ENCODE measurements at places on chromosomes 5 and 9. TPM values are rescaled to one million over a fixed set of nuclear protein-coding genes. Genes with fewer than 3 reads are reported as not detected.

GPBP1 gene
- total RNA-seq, result 59.8 TPM

GLIPR2 gene
- 37.5 TPM for total RNA-seq

TJP2 gene
- 81.1 TPM for total RNA-seq

CYSRT1 gene
- not detected for total RNA-seq

PCAT7 gene
- total RNA-seq, result 1.2 TPM

PCDHGB7 gene
- 4.5 TPM for total RNA-seq

CMYA5 gene
- total RNA-seq, result 1.1 TPM

SLC45A2 gene
- total RNA-seq, result 1.0 TPM

TNFSF15 gene
- total RNA-seq, result 8.7 TPM

TRPM3 gene
- 0.55 TPM for total RNA-seq

AIF1L gene
- 1.4 TPM for total RNA-seq

SLC36A2 gene
- total RNA-seq, result not detected

AP3S1 gene
- total RNA-seq, result 94.8 TPM

DNA sequence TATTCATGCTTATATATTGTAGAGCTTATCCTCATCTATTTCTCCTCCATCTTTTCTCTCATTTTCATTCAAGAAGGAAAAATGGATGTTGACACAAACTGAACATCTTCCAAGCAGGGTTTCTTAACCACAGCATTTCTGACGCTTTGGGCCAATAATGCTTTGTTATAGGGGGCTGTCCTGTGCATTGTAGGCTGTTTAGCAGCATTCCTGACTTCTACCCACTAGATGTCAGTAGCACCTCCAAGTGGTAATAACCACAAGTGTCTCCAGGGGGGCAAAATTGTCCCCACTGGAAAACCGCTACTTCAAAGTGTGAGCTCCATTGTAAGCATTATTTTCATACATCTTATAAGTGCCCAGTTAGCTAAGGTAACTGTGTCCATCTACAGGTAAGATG lies 2.6 kb upstream of the TXNDC8 start:
- no peak for DNase-seq

DNA sequence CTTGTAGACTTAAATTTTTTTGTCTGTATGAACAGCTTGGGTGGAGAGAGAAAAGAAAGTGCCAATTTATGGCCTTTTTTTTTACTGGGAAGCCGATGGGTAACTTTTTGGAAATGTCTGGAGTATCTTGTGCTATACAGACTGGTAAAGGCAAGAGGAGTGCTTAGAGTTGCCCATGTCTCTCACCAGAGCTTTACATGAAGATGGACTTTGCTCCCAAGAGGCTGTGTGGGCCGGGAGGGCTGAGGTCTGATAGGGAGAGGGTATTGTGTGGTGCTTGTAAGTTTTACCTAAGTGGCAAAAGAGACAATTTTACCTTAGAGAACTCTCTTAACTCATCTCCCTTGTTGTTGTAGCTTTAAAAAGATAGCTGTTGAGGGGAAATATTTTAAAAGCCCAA lies 203.2 kb downstream of the SEMA6A start:
- no peak for DNase-seq

GRCh38 chr5:14640765-14641164 lies 23.8 kb upstream of the OTULIN start:
- no peak for DNase-seq

DNA sequence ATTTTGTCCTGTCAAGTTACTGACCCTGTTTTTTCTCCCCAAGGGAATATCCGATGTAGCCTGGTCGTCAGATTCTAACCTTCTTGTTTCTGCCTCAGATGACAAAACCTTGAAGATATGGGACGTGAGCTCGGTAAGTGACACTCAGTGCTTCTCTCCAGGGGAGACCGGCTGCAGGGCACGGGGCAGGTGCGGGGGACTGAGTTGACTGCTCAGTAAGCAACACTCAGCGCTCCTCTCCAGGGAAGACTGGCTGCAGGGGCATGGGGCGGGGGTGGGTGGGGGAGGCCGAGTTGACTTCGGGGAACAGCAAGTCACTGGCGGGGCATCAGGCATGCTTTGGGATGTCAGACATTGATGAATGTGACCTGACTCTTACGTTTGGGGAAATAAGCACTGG lies 6.0 kb downstream of the WDR5 start:
- no peak for DNase-seq

- DNase-seq, result no peak
Observed at GRCh38 chr5:158165647-158166046, 306.7 kb upstream of the CLINT1 start.

- DNase-seq, result no peak
Observed at GRCh38 chr5:115873392-115873791, 31.7 kb downstream of the AP3S1 start.

- peak; percentile 5 for DNase-seq
Observed at GRCh38 chr5:5422819-5423515, 490 bp downstream of the ICE1 start.

GRCh38 chr5:121429761-121430160 lies 421.9 kb upstream of the FTMT start:
- no peak for DNase-seq

DNA sequence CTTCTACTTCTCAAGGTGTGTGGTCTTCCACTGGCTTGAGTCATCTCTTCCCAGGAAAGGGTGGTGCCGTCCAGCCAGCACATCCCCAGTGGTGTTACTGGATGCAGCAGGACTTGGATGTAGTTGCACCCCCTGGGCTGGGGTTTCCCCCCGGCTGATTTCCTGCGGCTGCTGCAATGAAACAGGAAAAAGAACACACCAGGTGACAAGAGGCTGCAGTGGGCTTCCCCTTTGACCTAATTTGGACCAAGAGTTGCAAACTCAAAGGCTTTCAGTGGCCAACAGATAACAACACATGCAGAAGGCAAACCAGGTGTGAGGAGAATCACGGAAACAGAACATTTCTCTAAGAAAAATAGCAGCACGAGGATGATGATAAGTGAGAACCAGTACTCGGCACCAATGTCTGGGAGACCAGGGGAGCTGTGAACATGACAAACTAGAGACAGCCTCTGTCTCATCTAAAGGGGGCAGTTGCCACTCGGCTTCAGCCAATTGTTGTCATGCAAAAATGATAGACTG lies 83.7 kb downstream of the PDE6A start:
- DNase-seq, result no peak

DNA sequence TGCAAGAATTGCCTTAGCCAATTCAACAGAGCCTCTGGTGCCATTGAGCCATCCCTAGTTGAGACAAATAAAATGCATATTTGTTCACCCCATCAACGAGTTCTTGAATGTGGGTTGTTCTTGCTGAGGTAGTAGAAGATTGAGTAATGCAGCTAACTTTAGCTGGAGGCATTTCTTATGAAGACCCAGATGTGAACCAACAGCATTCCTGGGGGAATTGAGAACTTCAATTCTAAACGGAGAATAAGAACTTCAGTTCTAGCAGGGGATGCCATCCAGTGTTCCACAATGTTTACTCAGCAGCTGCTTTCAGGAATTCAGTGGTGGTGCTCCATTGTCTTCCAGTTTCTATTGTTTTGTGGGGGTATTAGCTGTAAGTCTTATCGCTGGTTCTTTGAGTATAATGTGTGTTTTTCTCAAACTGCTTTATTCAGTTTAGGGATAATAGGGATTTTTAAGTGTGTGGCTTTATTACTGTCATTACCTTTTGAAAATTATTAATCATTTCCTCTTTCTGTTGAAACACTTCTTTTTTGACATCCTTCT lies 1968.2 kb upstream of the NUDT12 start:
- DNase-seq, result no peak

DNA sequence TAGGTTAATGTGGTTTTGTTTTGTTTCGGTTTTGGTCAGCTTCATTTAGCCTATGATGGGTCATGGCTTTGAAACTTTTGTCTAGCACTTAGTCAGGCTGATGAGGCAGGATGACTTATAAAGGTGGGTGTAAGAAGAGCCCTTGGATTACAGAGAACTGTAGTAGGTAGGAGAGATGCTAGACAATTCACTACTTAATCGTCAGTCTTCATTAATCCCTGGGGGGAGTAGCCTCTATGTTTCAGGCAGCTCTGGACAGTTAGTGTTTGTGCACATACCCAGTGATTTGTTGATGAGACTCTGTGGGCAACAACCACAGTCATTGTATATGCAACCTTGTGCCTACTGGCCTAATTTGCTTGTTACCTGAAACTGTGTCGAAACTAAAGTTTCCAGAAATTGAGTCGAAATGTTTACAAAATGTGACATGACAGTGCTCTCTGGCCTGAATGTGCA lies 113.3 kb downstream of the MTREX start:
- DNase-seq, result no peak

GRCh38 chr9:124908098-124908497 lies 32.8 kb downstream of the GOLGA1 start:
- DNase-seq, result no peak

DNA sequence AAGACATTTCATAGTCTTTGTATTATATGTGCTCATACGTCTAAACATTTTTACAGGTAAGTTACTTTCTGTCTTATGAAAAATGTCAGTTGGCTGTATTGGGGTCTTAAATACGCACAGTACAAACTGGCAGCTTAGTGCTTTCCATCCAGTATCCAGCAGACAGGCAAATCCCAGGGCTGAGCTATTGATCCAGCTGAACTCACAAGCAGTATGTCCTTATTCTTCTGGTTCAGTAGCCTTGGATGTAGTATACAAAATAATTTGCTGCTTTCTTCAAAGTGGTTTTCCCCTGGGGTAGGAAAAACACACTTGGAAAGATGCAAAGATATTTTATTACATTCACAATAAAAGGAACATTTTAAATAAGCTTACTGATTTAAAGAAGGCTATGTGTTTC lies 617.2 kb downstream of the NR2F1-AS1 start:
- no peak for DNase-seq

DNA sequence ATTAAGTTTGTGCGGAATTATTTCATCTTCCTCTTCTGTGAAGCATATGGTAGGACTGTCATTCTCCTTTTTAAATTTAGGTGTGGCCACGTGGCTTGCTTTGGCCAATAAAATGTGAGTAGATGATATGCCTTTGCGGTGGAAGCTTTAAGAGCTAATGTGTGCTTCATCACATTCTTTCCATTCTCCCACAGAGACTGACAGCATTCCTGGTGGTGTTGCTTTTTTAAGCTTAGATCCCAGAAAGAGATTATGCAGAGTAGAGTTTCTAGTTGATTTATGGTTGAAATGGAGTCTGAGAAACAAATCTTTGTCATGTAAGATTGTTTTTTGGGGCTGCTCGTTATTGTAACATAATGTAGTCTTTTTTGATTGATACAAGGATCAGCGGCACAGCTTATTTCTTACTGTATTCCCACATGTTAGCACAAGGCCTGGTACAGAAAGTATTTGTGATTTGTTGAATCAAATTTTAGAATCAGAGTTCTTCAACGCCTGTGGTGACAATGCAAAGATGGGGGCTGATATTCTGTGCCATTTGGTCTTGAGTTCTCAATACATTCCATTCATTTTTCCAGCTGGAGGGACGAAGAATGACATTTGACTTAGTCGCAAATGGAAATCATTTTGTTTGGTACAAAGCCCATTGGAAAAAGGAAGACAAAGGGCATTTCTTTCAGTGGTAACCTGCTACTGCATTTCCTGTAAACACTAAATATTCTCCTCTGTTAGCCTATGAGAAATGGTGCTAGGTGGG lies 209.9 kb upstream of the VLDLR start:
- no peak for DNase-seq

DNA sequence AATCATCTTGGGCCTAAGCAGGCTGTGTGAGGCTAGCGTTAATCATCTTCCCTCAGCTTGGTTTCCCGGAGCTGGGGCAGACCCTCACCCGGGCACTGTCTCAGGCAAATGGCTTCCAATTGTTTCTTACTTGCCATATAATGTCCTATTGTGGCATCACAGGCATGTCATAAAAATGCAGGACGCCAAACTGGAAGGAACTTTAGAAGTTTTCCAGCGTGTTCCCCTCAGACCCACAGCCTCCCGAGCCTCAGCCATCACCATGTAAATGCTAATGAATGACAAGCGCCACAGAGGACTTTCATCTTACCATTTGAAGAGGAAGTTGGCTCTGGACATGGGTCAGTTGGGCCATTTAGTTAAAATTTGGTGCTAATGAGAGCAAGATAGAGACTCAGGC lies 143.0 kb upstream of the IRX1 start:
- DNase-seq, result no peak

GRCh38 chr9:132209228-132209627 lies 47.4 kb downstream of the NTNG2 start:
- DNase-seq, result no peak

DNA sequence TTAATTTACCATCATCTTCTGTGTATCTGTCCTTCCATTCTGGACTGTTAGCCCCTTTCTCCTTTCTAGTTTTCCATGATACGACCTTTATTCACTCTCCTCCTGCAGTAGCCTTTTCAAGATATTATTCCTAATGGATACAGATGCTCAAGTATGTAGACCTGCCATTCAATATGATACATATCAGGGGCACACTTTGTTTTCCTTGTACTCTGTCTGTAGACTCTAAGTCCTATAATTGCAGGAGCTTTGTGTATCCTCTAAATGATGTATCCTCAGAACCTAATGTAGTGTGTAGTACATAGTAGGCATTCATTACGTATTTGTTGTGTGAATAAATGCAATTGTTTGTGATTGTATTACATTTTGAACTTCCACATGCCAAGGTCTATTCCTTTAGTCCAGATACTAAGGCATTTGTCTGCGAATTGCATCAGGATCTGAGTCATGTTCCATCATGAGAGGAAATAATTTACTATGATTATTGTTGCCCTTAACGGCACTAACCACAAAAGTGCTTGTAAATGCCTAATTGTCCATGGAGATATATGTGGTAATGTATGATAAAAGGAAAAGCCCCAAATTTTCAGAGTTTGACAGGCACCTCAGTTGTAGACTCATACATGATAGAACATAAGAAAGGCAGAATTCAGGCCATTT lies 57.1 kb upstream of the IZUMO3 start:
- DNase-seq, result no peak

DNA sequence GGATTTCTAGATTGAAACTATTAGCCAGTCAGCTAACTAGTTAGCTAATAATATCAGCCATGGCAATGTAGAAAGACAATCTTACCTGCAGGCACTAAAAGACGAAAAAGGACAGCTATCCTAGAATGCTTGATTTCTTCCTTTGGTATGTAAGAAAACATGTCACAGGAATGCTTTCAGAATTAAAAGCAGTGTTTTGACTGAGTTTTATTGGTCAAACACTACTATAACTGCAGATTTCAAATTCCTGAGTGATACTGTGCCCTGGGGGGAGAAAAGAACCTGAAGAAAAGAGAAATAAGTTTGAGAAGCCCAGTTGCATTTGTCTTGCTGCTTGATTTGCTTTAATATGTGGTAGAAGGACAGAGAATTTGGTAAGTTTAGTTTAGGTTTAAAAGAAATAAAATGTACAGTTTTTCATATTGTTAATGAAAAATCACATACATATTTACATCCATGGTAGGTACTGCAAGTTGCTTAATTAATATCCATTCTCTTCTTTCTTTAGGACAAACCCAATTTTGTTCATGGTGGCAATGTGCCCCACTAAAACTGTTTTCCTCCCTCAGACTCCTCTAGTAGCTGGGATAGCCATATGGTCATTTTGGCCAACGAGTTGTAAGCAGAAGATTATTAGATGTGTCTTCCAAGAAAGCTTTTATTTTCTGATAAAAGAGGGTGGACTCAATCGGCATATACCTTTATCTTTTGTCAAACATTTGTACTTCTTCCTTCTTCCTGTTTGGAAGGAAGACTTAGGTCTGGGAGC lies 4.3 kb upstream of the FAM169A start:
- DNase-seq, result no peak

- no peak for DNase-seq
Observed at GRCh38 chr5:12193536-12193935, 289.3 kb upstream of the CTNND2 start.
